A549 treated with Hydrocortisone at 1 μM for 4 hours (cell line): ENCODE measurements at places on chromosomes 2 and 18. TPM values are rescaled to one million over a fixed set of nuclear protein-coding genes. Genes with fewer than 3 reads are reported as not detected.

Gene MC4R
- not detected in 5 replicates for total RNA-seq

Gene VIT
- not detected in 5 replicates for total RNA-seq

Gene DNAH7
- 0.82 to 1.2 TPM (median 1.0 TPM) in 5 replicates for total RNA-seq

Gene UGT1A5
- 0.08 to 0.13 TPM in 2 of 5 replicates, not detected in the others for total RNA-seq

Gene SIX3
- total RNA-seq, result 1.9 to 2.9 TPM (median 2.8 TPM) in 5 replicates

Gene CLASP1
- total RNA-seq, result 15.9 to 27.1 TPM (median 20.0 TPM) in 5 replicates

Gene GBX2
- total RNA-seq, result 2.4 to 2.9 TPM (median 2.6 TPM) in 5 replicates

Gene CD8B
- total RNA-seq, result not detected in 5 replicates

Gene TACR1
- 0.03 to 0.21 TPM (median 0.06 TPM) in 5 replicates for total RNA-seq

Gene C2orf15
- total RNA-seq, result 0.45 to 0.66 TPM (median 0.48 TPM) in 5 replicates

Gene C2orf92
- 0.71 to 1.0 TPM (median 0.83 TPM) in 5 replicates for total RNA-seq

Gene VAMP8
- 15.1 to 19.3 TPM (median 16.7 TPM) in 5 replicates for total RNA-seq

Gene LYG2
- total RNA-seq, result 0.18 TPM in 1 of 5 replicates, not detected in the others

Gene CDK5R2
- total RNA-seq, result 4.4 to 6.8 TPM (median 6.5 TPM) in 5 replicates

Gene MOCOS
- 3.5 to 4.7 TPM (median 3.6 TPM) in 5 replicates for total RNA-seq

Gene TMEM17
- 3.6 to 5.2 TPM (median 4.8 TPM) in 5 replicates for total RNA-seq

Gene NOL4
- total RNA-seq, result not detected in 5 replicates

Gene DSEL
- 0.37 to 0.62 TPM (median 0.43 TPM) in 5 replicates for total RNA-seq

Gene NMUR1
- not detected in 5 replicates for total RNA-seq

Gene HTRA2
- 37.9 to 42.6 TPM (median 40.5 TPM) in 5 replicates for total RNA-seq

Gene TCF7L1
- 8.5 to 11.5 TPM (median 10.2 TPM) in 5 replicates for total RNA-seq

Gene TMEM169
- 0.25 to 0.75 TPM (median 0.38 TPM) in 5 replicates for total RNA-seq

Gene REG3A
- not detected in 5 replicates for total RNA-seq

Gene LINC00305
- not detected in 5 replicates for total RNA-seq

Gene EGR4
- 0.13 to 0.33 TPM (median 0.15 TPM) in 5 replicates for total RNA-seq

Gene MAP3K19
- total RNA-seq, result not detected in 5 replicates

Gene XRCC5
- total RNA-seq, result 163 to 223 TPM (median 184 TPM) in 5 replicates

Gene CYRIA
- 0.27 to 0.44 TPM (median 0.30 TPM) in 5 replicates for total RNA-seq

Gene STEAP3
- 43.4 to 54.7 TPM (median 52.2 TPM) in 5 replicates for total RNA-seq

Gene DSC3
- total RNA-seq, result 1.1 to 2.1 TPM (median 1.3 TPM) in 5 replicates

Gene ALLC
- total RNA-seq, result 0.07 TPM in 1 of 5 replicates, not detected in the others

Gene NEU2
- not detected in 5 replicates for total RNA-seq

Gene GPR75
- 1.5 to 2.3 TPM (median 1.8 TPM) in 5 replicates for total RNA-seq

Gene TRABD2A
- total RNA-seq, result 9.9 to 14.2 TPM (median 12.8 TPM) in 5 replicates

Gene PTPRN
- 1.0 to 1.5 TPM (median 1.2 TPM) in 5 replicates for total RNA-seq
